ENCODE measurements at places on chromosomes 16 and 17. TPM values are rescaled to one million over a fixed set of nuclear protein-coding genes. Genes with fewer than 3 reads are reported as not detected.

DNA sequence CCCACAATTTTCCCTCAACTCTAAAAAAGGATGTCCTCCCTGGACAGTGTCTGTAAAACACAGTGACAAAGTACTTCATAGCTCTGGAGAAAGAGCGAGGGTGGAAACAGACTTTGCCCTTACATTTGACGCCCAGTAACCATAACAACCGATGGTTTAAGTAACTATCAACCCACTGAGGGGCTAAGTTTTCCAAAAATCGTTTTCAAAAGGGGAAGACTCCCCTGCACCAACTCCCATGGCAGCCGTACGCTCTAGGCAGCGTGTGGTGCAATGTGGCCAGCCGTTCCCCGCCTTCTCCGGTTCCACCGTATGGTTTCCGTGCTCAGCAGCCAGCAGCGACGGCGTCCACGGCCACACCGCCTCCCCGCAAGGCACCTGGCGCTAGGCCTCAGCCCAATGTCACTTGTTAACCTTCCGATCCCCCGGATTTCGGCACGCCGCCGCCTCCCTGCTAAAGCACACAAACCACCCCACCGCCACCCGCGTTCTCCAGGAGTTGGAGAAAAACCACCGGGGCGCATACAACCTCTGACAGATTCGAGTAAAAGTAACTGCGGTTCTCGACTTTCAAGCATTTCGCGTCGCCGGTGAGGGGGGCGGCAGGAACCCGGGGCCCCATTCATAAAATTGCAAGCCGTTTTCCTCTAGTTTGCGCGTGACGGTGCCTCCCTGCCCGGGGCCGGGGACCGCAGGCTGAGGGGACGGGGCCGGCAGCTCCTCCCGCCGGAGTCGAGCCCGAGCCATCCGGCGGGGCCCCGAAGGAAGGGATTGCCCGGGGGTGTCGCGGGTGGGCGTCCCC, 661 bp downstream of the TEX2 start:
- DNase-seq, result peak; percentile 49

GRCh38 chr16:1088295-1089170, 7.5 kb downstream of the C1QTNF8 start:
- DNase-seq, result no peak

DNA sequence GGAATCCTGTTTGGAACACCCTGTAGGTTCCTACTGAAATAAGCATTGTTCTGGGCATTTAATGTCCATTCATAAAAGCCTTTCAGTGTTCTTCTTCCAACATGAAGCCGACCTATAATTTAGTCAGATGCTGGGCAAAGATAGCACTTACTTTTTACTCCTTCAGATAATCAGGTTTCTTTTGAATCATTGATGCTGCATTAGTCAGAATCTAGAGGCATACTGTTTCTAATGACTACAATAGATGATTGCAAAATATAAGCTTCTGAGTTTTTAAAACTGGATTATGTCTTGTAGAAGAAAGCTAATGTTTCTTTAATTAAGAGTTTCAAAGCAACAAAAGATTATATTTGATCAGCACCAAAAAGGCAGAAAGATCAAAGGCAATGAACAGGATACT, 16.0 kb downstream of the MMD start:
- no peak for DNase-seq

- DNase-seq, result no peak
These were observed 157.0 kb downstream of the C16orf95 start for GRCh38 chr16:87160234-87160636.

DNA sequence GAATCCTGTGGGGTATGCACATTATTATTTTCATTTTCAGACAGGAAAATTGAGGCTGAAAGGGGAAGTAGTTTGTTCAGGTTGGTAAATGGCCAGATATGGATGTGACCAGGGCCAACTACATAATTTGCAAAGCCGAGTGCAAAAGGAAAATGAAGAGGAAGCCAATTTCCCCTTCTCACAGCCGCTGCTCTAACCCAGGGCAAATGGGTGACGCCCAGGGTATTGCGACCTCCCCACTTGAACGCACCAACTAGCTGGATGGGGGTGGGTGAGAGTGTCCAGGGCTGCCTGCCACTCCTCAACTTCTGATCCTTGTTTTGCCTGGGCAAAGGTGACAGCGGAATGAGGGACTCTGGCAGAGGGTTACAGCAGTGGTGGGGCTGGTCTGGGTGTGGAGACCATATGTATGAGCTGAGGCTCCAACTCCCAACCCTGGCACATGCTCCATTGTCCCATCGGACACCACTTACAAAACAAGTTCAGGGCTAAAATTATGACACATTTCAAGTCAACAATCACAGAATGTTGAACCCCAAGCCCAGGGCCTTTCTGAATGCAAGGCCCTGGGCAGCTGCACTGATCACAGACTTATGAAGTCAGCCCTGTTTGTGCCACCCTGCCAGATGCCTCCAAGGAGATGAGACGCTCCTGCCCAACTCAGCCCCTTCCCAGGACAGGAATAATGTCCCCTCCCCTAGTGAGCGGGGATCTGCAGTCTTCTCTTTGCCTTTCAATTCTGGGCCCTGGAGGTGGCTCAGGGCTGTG, 1.7 kb downstream of the ANKRD40CL start:
- no peak for DNase-seq

- no peak for DNase-seq
These were observed 18.7 kb downstream of the ZNF385C start for GRCh38 chr17:42079541-42079940.

DNA sequence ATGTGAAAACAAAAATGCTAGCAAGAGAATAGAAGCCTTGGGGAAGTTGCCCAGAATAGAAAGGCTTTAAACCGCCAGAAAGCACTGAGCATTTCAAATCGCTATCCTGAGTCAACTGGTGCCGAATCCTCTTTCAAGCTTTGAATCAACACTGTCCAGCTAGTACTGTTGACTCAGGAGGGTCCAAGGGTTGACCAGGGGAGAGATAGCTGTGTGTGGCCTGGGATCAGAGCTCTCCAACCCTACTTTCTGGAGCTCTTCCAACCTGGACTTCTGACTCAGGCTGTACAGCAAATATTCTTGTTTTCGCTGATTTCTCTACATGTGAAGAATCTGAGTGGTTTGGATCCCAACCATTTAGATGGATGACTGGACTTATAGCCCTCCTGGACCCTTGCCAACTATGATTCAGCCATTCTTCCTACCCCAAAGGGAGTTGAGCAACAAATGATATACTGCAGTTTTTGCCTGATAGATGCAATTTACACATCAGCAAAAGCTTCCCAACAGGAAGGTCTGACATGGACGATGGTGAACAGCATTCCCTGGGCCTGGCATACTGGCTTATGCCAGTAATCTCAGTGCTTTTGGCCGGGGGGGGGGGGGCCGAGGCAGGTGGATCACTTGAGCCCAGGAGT, 154.0 kb upstream of the SDK2 start:
- peak; percentile 99 for DNase-seq

GRCh38 chr16:83903751-83904150, 4.8 kb downstream of the MLYCD start:
- peak; percentile 59 for DNase-seq

DNA sequence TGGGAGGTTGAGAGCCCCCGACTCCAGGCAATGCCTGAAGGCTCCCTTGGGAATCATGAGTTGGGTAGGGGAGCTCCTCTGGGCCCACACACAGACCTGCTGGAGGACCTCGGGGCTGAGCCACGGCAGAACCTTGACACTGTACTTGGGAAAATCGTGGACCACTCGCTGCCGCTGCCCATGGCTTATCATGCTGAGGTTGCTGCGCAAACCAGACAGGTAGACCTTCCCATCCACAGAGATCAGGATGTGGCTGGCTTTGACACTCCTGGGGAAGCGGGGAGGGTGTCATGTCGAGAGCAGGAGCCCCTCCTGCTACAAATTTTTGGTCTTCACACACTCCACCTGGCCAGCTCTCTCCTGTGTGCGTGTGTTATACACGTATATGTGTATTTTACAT, 7.2 kb upstream of the LIMD2 start:
- DNase-seq, result no peak

DNA sequence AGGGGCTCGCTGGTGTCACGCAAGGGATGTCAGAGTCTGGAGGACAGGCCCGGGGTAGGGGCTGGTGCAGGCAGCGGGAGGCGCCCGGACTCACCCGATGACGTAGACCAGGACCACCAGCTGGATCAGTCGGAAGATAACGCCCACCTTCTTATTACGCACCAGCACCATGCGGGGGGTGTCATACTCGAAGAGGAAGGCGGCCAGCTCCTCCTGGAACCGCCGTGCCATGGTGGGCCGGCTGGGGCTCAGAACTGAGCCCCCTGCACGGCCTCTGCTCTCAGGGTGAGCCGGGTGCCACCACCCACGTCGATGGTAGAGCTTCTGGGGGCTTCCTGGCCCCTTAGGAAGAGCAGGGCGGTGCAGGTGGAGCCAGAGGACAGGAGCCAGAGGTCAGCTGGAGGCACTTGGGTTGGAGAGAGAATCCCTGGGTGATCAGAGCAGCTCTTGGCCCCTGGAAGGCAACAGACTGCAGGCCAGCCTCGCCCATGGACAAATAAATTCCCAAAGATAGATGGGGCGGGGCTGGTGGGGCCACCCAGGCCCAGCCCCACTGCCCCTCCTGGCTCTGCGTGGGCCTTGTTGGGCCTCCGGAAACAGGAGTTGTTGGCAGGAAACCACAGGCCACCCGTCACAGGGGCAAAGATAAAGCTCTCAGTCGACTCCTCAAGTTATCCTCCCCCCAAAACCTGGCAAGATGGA, at the start of gene P2RX1:
TSS of gene P2RX1 (minus strand) at position 471 of the 702 bp plus-strand sequence. CDS start at position 231, 240 bp downstream.
- DNase-seq, result no peak

GRCh38 chr17:19388791-19389785, 2.1 kb upstream of the MFAP4 start:
- no peak for DNase-seq

DNA sequence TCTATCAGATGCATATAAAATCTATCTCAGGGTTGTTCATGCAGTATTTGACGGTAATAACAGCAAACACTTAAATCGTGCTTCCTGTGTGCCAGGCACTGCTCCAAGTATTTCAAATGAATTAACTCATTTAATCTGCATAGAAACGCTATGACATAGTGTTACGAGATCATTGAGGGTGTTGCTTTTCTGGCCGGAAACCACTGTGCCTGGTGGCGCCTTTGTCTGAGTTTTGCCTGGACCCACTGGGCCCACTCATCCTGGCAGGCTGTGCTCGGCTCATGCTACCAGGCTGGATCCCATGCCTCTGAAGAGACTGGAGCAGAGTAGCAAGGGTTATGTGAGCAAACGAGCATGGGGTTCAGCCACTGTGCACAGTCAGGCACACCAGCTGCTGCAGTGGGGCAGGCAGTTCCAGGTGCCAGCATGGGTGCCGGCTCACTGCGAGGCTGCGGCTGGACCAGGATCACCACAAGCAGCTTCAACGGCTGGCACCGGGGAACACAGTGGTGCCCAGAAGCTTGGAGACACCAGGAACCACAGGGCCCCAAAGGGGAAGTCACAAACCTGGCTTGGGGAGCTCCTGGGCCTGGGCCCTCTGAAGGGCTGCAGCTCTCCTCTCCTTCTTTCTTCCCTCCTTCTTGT, 45.9 kb upstream of the CLEC19A start:
- DNase-seq, result no peak

DNA sequence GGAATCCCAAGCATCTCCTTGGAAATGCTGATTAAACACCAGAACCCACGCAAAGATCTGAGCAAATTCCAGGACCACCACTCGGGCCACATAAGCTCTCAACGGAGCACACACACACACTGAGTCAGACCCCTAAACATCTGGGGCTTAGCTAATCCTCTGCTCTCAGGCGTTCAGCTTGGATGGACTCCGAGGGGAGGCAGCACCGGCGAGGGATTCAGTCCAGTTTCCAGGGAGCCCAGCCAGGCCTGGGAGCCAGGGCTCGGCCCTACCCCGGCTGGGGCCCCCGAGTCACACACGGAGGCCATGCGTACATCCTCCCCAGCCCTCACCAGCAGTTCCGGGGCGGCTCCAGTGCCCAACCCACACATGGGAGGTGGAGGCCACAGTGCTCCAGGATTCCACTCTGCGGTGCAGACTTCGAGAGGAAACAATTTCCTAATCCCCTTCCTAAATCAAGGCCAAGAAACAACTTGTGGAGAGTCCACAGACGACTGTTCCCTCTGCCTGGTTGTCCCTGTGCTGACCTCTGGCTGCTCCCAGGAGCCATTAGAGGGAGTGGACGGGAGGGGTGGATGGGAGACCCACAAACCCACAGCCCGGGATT, 70.5 kb downstream of the GAS7 start:
- DNase-seq, result peak; percentile 98

DNA sequence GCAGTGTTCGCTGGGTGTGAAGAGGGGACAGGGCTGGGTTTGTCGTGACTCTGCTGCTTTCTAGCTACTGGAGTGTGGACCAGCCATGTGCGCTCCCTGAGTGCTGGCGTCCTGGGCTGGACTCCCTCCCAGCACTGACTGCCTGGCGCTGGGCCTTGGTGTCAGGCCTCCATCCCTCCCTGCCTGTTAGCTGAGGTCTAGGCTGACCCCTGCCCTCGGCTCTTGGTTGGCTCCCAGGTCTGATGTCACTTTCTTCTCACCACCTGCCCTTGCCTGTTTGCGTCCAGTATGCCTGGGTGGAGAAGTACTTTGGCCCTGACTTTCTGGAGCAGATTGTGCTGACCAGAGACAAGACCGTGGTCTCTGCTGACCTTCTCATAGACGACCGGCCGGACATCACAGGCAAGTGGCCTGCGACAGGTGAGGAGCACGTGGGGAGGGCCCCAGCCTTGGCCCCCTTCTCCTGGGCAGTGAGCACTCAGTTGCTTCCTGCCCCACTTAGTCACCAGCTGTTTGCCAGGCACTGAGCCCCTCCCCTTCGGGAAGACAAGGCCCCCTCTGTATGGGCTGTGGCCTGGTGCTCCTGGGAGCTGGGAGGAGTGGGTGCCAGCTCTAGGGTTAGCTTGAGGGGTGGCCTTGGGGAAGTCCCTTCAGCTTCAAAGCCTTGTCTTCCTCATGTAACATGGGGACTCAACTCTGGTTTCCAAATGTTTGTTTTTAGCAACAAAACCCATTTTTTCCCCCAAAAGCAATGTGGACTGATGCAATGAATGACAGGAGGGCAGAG, 41.5 kb downstream of the NT5M start:
- no peak for DNase-seq

TEX14 gene
- total RNA-seq, result 0.25 TPM

HSF4 gene
- 0.63 TPM for total RNA-seq

HSD3B7 gene
- 5.8 TPM for total RNA-seq

IRX3 gene
- total RNA-seq, result 207 TPM

CCL17 gene
- not detected for total RNA-seq

KRTAP1-1 gene
- not detected for total RNA-seq

IGSF6 gene
- total RNA-seq, result not detected

TPPP3 gene
- 4.6 TPM for total RNA-seq

C17orf78 gene
- not detected for total RNA-seq

Measured in cardiac muscle cell (in vitro differentiated cells and primary cell).